Fibroblast of skin of left biceps (primary cell): ENCODE measurements at places on chromosomes 7 and 10.

GRCh38 chr7:70788276-70788675, 343.7 kb upstream of the GALNT17 start:
- no peak for DNase-seq

- DNase-seq: no peak
These were observed 26.5 kb downstream of the TNRC18 start for GRCh38 chr7:5396999-5397663.

DNA sequence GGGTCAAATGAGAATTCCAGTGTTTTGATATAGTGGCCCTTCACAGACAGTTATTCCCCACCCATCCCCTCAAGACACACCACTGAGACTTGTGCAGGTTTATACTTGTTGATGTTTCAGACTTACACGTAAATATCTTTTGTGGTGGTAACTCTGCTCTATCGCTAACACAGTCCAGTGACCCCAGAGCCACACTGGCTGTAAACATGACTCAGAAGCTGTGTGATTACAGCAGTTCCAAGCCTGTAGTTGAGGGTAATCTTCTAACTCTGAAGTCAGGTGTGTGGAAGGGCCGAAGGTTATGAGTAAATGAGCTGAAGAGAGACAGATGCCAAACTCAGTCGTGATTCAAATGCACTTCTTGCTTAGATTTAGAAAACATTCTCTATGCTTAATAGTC, 19.4 kb downstream of the NOBOX start:
- DNase-seq: no peak

GRCh38 chr7:75977743-75978142, 16.7 kb downstream of the TMEM120A start:
- DNase-seq: no peak

DNA sequence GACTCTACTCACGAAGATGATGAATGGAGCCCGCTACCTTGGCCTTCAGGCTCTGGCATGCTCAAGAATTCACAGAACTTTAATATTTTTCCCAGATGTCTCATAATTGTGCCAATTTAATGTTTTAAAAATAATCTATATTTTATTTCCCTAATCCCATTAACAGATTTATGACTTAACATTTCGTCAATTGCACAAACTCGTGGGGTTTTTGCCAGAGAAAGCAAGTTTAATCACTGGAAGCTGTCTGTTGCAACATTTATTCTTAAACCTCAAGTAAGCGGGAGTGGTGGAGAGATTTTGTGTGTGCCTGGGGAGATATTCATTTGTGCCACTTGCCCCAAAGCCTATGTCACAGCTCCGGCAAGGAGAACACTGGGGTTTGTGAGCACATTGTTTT, 117.9 kb downstream of the TEX36 start:
- DNase-seq: no peak

- DNase-seq: no peak
These were observed 16.8 kb upstream of the GPR15LG start for GRCh38 chr10:84156768-84157167.

- DNase-seq: no peak
These were observed 134.2 kb downstream of the TSPAN12 start for GRCh38 chr7:120723465-120724385.

- no peak for DNase-seq
These were observed 36.7 kb upstream of the SFTPD start for GRCh38 chr10:79985481-79986072.
